ENCODE measurements at places on chromosomes 1 and 21.

GRCh38 chr1:55214934-55215193 lies 300 bp downstream of the USP24 start:
- DNase-seq, result no peak

DNA sequence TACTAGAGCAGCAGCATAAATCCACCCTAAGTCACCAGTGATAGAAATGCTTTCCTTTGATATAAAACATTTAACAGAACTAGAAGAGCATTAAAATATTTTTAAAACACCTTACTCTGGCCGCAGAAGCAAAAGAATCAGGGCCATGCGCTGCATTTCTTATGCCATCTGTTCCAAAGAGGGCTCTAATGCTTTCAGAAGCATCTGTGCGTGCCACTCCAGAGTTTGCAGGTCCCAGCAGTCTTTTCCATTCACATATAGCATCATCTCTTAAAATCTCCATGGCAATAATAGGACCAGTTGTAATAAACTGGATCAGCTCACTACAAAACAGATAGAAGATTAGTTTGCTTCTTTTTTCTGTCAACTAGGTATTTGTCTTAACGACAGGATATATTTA lies 69.2 kb downstream of the NME7 start:
- no peak for DNase-seq

- DNase-seq, result no peak
Measured at GRCh38 chr1:38031513-38031866, 15.1 kb downstream of the POU3F1 start.

DNA sequence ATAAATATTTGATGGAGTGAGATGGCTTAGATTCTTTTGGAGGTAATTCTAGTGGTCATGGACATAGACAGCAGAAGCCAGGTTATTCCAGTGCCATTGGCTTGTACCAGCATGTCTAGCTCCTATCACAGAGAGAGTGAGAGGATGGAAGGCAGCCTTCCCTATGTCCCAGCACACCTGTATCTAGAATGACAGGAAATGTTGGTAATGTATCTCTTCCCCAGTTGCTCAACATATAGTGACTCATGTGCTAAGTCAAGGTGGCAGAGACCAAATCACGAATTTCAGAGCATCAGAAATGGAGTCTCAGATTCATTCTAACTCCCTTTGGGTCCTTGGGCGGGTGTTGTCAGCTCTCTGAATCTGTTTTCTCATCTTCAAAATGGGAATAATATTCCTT lies 28.4 kb downstream of the METTL13 start:
- no peak for DNase-seq

DNA sequence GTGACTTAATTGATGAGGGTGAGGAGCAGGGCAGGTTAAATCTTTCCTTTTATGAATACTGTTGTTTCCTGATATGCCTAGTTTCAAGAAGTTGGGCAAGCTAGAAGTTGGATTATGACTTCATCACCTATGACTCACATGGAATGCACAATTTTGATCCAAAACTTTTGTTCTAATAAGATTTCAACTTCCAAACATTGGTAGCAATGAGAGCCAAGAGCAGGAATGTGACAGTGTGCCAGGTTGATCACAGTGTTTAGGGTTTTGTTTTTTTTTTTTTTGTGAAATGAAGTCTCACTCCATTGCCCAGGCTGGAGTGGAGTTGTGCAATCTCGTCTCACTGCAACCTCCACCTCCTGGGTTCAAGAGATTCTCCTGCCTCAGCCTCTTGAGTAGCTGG lies 349.4 kb downstream of the DUSP10 start:
- DNase-seq, result no peak

GRCh38 chr1:61519631-61520030 lies 205.3 kb downstream of the TM2D1 start:
- DNase-seq, result no peak

GRCh38 chr1:32350785-32351398 lies 11.4 kb downstream of the FAM229A start:
- no peak for DNase-seq

All from B cell (primary cell).